Endothelial cell of umbilical vein (primary cell): ENCODE measurements at places on chromosomes 11 and 22. TPM values are rescaled to one million over a fixed set of nuclear protein-coding genes. Genes with fewer than 3 reads are reported as not detected.

- no peak for DNase-seq
These were observed 386.2 kb downstream of the CADM1 start for GRCh38 chr11:115117956-115118493.

GRCh38 chr11:65430406-65431217 lies 8.0 kb downstream of the NEAT1 start:
- peak; percentile 60 for DNase-seq

- no peak for DNase-seq
These were observed 13.2 kb downstream of the BID start for GRCh38 chr22:17761138-17761488.

- no peak for DNase-seq
These were observed 186.8 kb upstream of the CADM1 start for GRCh38 chr11:115691030-115691429.

YAP1 gene
- total RNA-seq: 36.5 and 48.9 TPM in 2 replicates
